ENCODE measurements at places on chromosomes 7 and 10.

DNA sequence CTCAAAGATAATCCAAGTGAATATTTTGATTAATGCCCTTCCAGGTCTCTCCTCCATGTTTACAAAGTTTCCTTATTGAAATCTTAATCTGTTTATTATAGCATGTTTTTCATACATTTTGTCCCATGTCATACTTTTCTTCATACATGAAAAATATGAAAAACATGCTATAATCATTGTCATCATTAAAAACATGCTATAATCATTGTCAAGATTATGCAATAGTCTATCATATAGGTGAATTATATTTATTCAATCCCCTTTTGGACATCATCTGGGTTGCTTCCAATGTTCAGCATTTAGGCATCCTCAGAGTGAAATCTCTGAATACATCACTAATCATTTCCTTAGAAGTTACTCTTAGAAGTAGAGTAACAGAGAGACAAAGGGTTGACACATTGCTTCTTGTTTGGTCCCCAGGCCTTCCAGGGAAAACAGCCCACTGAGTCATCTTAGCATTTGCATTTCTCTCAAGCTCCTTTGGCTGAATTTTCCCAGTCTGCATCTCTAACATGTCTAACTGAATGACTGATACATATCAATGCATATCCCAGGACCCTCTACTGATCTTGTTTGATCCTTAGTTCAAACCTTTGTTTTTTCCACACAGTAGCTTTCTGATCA lies 87.0 kb downstream of the SGMS1 start:
- DNase-seq = no peak

- DNase-seq = no peak
Measured at GRCh38 chr10:75623310-75624093, 192.1 kb downstream of the LRMDA start.

- DNase-seq = peak; percentile 50
Measured at GRCh38 chr10:2908851-2909630, 158.3 kb upstream of the PFKP start.

DNA sequence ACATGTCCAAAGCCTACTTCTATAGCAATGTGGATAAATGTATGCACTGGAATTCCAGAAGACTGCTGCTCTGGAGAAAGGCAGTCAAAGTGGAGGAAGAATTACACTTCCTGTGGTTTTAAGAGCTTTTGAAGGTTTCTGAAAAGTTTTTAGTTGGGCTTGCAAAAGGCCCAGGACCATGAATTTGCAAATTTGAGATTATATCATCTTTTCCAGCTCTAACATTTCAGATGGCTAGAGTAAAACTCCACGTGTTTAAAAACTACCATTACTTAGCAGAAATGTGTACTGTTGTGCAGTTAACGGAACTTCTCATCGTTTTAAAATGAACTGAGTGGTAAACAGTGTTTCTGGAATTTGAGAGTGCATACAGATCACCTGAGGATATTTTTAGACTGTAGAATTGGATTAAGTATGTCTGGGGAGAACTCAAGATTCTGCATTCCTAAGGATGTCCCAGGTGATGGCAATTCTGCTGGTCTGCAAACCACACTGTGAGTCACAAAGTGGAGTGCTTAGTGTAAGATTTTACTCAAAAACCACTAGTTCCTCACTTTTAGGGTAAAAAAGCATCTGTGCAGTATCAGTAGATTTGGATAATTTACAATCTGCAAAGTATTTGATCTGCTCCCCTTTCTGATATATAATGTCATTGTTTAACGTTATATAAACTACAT lies 32.9 kb upstream of the CCDC71L start:
- DNase-seq = no peak

DNA sequence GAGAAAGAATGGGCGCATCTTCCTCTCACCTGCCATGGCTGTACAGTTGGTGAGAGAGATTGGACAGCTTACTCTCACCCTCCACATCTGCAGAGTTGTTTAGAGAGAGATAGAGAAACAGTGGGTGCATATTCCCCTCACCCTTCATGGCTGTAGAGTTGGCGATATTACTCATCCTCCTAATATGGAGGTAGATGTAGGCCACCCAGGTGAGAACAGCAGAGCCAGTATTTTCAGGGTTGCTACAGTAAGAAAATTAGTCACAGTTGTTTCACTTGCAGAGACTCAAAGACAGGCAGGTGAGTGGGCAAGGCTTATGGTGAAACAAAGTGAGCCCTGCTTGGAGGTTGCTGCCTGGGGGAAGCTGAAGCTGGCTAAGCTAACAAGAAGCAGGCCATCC lies 65.0 kb upstream of the PFKP start:
- DNase-seq = no peak

- DNase-seq = no peak
Measured at GRCh38 chr10:129545261-129545660, 78.2 kb downstream of the MGMT start.

GRCh38 chr10:88980247-88980646 lies 10.4 kb upstream of the FAS start:
- no peak for DNase-seq

DNA sequence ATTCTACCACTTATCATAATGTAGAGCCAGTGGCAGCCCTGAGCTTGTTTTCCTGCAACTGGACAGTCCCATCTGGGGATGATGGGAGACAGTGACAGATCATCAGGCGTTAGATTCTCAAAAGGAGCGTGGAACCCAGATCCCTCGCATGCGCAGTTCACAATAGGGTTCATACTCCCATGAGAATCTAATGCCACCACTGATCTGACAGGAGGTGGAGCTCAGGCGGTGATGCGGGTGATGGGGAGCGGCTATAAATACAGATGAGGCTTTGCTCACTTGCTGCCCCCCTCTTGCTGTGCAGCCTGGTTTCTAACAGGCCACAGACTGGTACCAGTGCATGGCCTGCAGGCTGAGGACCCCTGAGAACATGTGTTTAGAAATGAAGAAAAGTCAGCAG lies 260.1 kb downstream of the CAMK1D start:
- DNase-seq = no peak

GRCh38 chr10:79047584-79047874 lies 21.2 kb upstream of the ZMIZ1 start:
- no peak for DNase-seq

- peak; percentile 19 for DNase-seq
Measured at GRCh38 chr10:70432561-70433263, 8.8 kb downstream of the NODAL start.

- DNase-seq = no peak
Measured at GRCh38 chr10:91284486-91285090, 64.1 kb downstream of the PCGF5 start.

GRCh38 chr10:35540296-35541164 lies 64.6 kb upstream of the GJD4 start:
- no peak for DNase-seq

GRCh38 chr10:11344081-11344480 lies 267.4 kb downstream of the USP6NL start:
- no peak for DNase-seq

DNA sequence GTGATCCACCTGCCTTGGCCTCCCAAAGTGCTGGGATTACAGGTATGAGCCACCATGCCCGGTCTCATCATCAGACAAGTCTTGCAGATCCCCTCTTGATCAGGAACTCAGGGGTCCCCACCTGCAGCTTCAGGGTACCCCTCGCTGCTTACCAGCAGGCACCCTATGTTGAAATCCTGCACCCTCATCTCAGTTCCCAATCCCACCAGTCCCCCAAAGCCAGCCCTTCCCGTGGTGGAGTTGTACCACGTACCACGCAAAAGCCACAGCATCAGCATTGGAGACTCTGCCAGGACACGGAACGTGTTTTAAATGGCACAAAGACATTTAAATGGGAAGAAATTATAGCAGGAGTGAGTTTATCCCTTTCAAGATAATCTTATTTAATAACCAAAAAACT lies 202.0 kb downstream of the CUX1 start:
- no peak for DNase-seq

Measured in lung microvascular endothelial cell (primary cell).